ENCODE measurements at places on chromosomes 2 and 18. TPM values are rescaled to one million over a fixed set of nuclear protein-coding genes. Genes with fewer than 3 reads are reported as not detected.

DNA sequence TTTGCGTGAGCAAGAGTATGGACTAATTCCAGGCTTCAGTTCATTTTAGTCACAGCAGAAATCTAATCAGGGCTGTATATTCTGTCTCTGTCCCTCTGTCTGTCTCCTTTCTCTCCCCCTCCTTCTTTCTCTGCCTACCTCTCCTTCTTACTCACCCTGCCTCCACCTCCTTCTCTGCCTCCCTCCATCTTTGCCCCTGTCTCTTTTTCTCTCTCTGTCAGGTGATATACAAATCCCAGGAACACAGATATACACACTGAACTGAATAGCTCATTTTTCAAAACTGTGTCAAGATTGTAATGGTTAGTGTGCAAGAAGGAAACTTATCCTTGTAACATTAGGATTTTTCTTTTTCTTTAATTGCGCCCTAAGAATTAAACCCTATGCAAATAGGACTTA is 32.5 kb downstream of the SLC8A1 start:
- H3K4me1 ChIP-seq: peaks cover 2% of the 10 kb centered on the region
- no peak overlapping the region for H3K27ac ChIP-seq
- no peaks in the 10 kb centered on the region for H3K36me3 ChIP-seq

Gene SAG
- total RNA-seq: not detected

- DNase-seq: peak; percentile 86
- H3K4me1 ChIP-seq: peaks cover 2% of the 10 kb centered on the region
- peak overlapping the region; percentile 74 for H3K27ac ChIP-seq
- H3K27me3 ChIP-seq: no peaks in the 10 kb centered on the region
These were observed 47.7 kb upstream of the POMC start for GRCh38 chr2:25215948-25216679.

Gene STEAP3
- 7.0 TPM for total RNA-seq

DNA sequence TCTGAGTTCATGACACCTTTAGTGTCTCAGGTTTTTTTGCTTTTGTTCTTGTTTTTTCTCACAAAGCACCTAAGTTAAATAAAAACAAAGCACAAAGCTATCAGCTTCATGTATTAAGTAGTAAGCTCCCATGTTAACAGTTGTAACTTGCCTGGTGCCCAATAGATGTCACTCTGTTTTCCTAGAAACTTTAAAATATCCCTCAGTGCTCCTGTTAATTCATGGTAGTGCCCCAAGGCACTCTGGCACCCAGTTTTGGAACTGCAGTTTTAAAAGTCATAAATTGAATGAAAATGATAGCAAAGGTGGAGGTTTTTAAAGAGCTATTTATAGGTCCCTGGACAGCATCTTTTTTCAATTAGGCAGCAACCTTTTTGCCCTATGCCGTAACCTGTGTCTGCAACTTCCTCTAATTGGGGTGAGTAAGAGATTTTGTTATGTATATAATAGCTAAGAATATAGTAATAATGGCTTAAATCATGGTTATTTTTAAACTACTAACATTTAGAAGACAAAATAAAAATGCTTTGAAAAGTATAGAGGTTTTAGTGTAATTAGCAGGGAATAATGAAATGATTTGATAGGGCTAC is 555.0 kb upstream of the TMEFF2 start:
- H3K4me3 ChIP-seq: no peak overlapping the region
- no peak overlapping the region for H3K27ac ChIP-seq

Gene TSPYL6
- total RNA-seq: 0.24 TPM

DNA sequence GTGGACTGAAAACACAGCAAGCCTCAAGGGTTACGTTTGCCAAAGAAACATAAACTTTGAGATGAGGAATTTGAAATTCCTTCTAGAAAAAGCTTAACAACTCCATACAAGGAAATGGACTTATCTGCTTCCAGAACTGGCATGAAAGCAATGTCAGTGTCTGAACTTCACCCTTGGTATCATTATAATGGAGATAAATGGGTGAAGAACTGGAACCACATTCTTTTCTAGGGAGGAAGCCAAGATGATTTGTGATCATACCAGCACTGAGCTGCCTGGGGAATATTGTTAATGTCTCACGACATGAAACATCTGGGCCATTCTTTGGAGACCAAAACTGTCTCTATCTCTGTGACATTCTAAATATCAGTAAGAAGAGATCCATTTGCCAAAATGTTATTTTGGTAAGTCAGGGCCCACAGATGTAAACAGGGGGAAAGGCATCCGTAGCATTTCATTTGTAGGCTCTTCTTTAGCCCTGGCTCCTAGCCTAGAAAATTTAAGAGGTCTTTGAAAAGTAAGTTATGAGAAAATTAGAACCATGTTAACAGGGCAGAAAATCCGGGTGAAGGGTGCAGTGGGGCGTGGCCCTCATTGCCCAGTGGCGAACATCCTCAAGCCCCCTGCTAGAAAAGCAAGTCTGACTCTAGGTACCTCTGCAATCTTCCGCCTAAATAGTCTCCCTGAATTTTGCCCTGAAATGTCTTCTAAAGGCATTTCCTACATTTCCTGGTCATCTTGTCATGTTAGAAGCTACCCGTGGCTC is 295.3 kb upstream of the EPAS1 start:
- H3K4me1 ChIP-seq: peaks cover 14% of the 10 kb centered on the region
- no peak overlapping the region for H3K4me3 ChIP-seq
- H3K27ac ChIP-seq: peak overlapping the region; percentile 30

DNA sequence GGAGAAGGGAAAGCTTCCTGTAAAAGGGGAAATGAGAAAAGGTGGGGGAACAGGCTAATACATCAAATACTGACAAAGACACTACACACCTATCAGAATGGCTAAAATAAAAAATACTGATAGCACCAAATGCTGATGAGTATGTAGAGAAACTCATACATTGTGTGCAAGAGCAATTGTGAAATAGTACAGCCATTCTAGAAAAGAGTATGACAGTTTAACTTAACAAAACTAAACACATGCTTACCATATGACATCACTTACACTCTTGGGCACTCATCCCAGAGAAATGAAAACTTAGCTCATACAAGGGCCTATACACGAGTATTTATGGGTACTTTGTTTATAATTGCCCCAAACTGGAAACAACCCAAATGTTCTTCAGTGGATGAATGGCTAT is 53.4 kb downstream of the ZNF638 start:
- H3K27me3 ChIP-seq: no peaks in the 10 kb centered on the region
- no peaks in the 10 kb centered on the region for H3K4me1 ChIP-seq
- H3K27ac ChIP-seq: no peak overlapping the region
- no peak for DNase-seq
- no peaks in the 10 kb centered on the region for H3K36me3 ChIP-seq

GRCh38 chr2:118437501-118437900 is 349.2 kb downstream of the INSIG2 start:
- H3K4me1 ChIP-seq: no peaks in the 10 kb centered on the region
- H3K27ac ChIP-seq: no peak overlapping the region
- H3K27me3 ChIP-seq: no peaks in the 10 kb centered on the region
- no peak for DNase-seq
- H3K36me3 ChIP-seq: no peaks in the 10 kb centered on the region

GRCh38 chr2:191345788-191346187 is 100.6 kb downstream of the MYO1B start:
- no peaks in the 10 kb centered on the region for H3K36me3 ChIP-seq
- H3K27me3 ChIP-seq: no peaks in the 10 kb centered on the region
- no peak overlapping the region for H3K27ac ChIP-seq
- peaks cover 11% of the 10 kb centered on the region for H3K4me1 ChIP-seq
- H3K4me3 ChIP-seq: no peak overlapping the region
- no peak for DNase-seq

- H3K27ac ChIP-seq: no peak overlapping the region
- H3K27me3 ChIP-seq: no peaks in the 10 kb centered on the region
- DNase-seq: no peak
- H3K4me1 ChIP-seq: no peaks in the 10 kb centered on the region
These were observed 329.3 kb downstream of the C1D start for GRCh38 chr2:67733517-67733916.

DNA sequence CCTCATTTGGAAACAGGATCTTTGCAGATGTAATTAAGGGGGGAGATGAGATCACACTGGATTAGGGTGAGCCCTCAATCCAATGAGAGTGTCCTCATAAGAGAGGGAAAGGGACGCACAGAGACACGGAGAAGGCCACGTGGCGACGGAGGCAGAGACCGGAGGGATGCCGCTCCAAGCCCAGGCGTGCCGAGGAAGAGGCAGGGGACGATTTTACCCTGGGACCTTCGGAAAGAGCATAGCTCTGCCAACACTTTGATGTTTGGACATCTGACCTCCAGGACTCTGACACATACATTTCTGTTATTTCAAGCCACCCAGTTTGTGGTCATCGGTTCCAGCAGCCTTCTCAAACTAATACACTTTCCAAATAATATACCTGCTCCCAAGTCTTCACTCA is 84.4 kb upstream of the ZCCHC2 start:
- H3K27me3 ChIP-seq: no peaks in the 10 kb centered on the region
- H3K4me1 ChIP-seq: peaks cover 4% of the 10 kb centered on the region
- H3K27ac ChIP-seq: no peak overlapping the region
- H3K4me3 ChIP-seq: no peak overlapping the region
- no peaks in the 10 kb centered on the region for H3K36me3 ChIP-seq

Gene PAIP2B
- total RNA-seq: 13.6 TPM

Gene MYO5B
- 0.25 TPM for total RNA-seq

GRCh38 chr2:51220606-51221005 is 188.7 kb upstream of the NRXN1 start:
- no peaks in the 10 kb centered on the region for H3K36me3 ChIP-seq
- no peaks in the 10 kb centered on the region for H3K27me3 ChIP-seq
- H3K27ac ChIP-seq: no peak overlapping the region
- no peaks in the 10 kb centered on the region for H3K4me1 ChIP-seq
- H3K4me3 ChIP-seq: no peak overlapping the region
- DNase-seq: no peak

DNA sequence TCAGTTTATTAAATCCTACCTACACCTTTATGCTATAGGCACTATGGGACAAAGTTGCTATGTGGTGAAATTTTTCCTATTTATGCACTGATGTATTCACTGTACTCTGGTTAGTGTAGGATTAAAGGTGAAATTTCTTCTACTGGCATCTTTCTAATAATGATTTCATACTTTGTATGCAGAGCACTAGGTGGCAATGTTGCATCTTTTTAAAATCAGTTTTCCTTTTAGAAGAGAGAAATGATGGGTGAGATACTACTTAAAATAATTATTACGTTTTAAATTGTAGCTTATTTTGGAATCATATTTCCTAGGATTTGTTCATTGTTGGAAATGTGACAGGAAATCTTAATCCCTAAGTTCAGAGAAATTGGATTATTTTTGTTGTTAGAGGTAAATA is 150.9 kb downstream of the CD8B2 start:
- H3K27me3 ChIP-seq: no peaks in the 10 kb centered on the region
- H3K27ac ChIP-seq: no peak overlapping the region

Gene ANKRD62
- not detected for total RNA-seq

Gene RETSAT
- total RNA-seq: 25.7 TPM

Gene PLCD4
- total RNA-seq: 1.5 TPM

- DNase-seq: no peak
- no peaks in the 10 kb centered on the region for H3K36me3 ChIP-seq
- H3K4me3 ChIP-seq: no peak overlapping the region
- H3K4me1 ChIP-seq: no peaks in the 10 kb centered on the region
- H3K27ac ChIP-seq: no peak overlapping the region
- H3K27me3 ChIP-seq: no peaks in the 10 kb centered on the region
These were observed 251.4 kb upstream of the UBE2E3 start for GRCh38 chr2:180728928-180729559.

DNA sequence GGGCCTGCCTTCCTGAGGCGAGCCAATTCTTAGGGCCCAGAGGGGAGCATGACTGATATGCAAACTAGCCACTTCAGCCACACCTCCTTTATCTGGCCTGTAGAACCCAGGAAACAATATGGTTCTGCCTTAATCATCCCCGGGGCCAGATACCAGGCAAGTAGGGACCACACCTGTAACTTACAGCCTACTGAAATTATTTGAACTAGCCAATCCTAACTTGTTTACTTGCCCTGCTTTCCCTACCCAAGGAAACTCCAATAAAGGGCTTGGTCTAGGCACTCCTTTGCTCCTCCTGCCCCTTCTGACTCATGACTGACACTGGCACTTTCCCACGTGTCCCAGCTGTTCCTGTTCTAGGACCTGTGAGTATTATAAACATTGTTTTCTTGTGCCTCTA is 57.6 kb downstream of the MYOM1 start:
- H3K27ac ChIP-seq: no peak overlapping the region
- H3K27me3 ChIP-seq: no peaks in the 10 kb centered on the region
- no peak overlapping the region for H3K4me3 ChIP-seq
- no peak for DNase-seq
- H3K36me3 ChIP-seq: no peaks in the 10 kb centered on the region

DNA sequence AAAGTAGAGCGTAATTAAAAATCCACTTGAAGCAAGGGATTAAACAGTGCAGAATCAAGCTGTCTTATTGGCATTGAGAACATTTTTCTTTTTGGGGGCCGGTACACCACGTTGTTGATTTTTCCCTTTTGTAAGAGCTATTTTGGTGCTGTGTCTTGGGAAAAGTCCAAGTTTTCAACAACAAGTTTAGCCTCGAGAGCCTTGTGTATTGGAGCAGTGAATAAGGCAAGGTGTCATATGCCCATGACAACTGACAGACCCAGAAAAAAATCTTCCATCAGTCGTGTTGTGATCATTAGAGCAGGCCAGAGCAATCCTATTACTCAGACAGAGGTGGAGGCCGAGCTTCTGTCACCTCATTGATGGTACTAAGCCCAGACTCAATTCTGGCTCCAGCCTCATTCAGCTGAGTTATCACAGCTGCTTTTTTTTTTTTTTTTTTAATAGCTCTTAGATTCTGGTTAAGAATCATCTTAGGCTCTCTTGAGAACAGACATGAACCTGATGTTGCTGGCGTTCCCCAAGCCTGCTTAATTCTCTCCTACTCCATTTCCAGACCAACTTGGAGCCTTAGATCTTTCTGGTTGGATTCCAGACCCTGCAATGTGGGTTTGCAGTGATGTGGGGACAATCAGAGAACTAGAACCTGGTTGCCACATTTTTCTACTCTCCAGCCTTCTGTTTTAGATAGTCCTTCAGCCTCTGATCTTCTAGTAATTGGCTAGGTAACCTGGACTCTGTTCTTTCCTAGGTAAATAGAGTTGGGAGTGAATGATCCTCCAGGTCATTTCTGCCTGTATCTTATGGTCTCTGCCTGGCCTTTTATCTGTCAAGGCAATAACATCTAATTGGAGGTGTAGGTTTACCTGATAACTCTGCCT is 43.1 kb downstream of the MOGAT1 start:
- H3K27ac ChIP-seq: peak overlapping the region; percentile 53
- peak; percentile 52 for DNase-seq
- no peaks in the 10 kb centered on the region for H3K27me3 ChIP-seq
- H3K4me3 ChIP-seq: no peak overlapping the region
- no peaks in the 10 kb centered on the region for H3K36me3 ChIP-seq

All from ovary (tissue), 10 donors.